ENCODE measurements at places on chromosomes 1 and 21.

DNA sequence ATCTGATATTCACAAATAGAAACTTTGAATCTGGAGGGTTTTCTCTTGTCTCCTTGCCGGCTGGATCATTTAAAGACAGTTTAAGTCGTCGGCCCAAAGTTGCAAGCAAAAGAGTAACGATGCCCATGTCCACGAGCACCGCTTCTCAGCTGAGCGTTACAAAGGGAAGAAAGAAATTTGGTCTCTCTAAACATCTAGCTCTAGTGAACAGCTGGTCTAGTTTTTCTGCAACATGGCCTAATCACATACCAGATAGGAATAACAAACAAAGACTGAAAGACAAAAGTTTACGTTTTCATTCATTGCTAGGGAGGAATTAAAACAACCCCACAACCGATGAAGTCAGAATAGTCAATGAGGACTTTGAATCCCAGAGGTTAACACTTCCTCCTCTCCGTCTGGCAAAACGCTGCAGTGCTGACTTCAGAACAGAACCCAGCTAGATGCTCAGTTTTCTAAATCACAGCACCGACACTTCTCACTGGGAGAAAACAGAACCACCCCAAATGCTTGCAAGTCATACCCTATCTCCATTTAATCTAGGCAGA is 69.4 kb downstream of the NTPCR start:
- DNase-seq, result no peak

- no peak for DNase-seq
These were observed 73.2 kb upstream of the SGIP1 start for GRCh38 chr1:66460776-66461175.

- no peak for DNase-seq
These were observed 20.0 kb upstream of the BCAR3 start for GRCh38 chr1:93701629-93702028.

GRCh38 chr1:77739235-77739634 is 20.4 kb downstream of the USP33 start:
- DNase-seq, result no peak

DNA sequence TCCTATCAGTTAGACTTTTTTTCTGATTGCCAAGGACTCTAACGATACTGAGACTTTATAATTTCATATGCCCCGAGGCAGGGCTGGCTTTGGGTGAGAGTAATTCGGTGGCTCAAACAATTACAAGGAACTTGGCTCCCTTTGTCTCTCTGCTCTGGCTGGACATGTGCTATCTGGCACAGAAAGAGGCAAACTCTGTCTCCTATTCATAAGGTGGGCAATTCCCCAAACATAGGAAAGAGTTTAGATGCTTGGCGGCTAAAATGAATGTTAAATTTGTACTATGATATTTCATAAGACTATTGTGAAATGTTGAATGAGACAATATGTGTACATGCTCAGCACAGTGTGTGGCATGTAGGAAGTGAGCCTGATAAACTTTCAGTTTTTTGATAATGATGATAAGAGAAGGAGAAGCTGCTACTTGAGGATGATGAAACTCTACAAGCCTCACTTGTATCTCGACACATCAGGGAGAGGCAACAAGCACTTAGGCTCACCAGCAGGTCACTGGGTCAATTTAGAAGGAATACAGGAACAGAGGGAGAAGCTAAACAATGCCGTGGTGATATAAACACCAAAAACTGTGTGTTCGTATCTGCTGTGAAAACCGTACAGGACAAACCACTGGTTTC is 12.6 kb upstream of the NTPCR start:
- no peak for DNase-seq

DNA sequence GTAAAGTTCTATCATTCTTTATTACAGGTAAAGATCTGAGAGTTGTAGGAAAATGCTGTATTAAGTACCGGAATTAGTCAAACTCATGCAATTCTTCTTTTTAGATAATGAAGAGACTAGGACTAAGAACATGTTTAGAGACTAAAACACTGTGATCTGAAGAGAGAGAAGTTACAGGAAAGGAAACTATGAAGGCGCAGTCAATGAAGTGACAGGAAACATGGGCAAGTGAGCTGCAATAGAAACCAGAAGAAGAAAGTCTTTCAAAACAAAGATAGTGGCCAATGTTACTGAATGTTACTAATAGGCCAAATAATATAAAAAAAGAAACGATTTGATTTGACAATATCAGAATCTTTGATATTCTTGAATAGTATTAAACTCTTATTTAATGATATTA is 659.4 kb upstream of the RGS18 start:
- no peak for DNase-seq

DNA sequence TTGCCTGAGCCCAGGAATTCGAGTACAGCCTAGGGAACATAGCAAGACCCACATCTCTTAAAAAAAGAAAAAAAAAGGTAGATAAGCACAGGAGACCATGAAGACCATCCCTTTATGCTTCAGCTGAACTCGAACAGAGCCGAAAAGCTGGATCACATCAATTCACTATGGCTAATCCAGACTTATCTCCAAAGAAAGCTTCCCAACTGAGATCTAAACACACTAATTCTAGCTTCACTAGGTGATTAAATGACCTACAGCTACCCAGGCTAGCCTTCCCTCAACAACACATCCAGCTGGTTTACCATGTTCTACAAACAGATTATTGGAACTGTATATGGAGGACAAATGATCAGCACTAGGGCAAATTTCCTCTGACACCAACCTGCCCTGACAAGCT is 44.0 kb upstream of the NR5A2 start:
- DNase-seq, result no peak

DNA sequence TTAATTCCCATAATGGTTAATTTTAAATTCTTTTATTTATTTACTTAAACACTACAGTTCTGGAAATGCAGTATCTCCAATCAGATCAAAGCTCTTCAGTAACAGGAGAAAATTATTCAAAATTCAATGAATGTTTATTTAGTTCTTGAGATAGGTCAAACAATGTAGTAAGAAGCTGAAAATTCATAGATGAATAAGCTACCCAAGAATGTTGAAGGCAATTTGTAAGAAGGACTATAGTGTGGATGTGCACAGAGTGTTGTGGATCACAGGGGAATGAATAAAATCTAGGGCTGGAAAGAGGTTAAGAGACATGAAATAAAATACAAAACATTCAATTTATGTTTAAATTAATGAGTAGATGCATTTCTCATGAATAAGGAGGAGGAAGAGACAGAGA is 72.0 kb downstream of the OLFM3 start:
- no peak for DNase-seq

DNA sequence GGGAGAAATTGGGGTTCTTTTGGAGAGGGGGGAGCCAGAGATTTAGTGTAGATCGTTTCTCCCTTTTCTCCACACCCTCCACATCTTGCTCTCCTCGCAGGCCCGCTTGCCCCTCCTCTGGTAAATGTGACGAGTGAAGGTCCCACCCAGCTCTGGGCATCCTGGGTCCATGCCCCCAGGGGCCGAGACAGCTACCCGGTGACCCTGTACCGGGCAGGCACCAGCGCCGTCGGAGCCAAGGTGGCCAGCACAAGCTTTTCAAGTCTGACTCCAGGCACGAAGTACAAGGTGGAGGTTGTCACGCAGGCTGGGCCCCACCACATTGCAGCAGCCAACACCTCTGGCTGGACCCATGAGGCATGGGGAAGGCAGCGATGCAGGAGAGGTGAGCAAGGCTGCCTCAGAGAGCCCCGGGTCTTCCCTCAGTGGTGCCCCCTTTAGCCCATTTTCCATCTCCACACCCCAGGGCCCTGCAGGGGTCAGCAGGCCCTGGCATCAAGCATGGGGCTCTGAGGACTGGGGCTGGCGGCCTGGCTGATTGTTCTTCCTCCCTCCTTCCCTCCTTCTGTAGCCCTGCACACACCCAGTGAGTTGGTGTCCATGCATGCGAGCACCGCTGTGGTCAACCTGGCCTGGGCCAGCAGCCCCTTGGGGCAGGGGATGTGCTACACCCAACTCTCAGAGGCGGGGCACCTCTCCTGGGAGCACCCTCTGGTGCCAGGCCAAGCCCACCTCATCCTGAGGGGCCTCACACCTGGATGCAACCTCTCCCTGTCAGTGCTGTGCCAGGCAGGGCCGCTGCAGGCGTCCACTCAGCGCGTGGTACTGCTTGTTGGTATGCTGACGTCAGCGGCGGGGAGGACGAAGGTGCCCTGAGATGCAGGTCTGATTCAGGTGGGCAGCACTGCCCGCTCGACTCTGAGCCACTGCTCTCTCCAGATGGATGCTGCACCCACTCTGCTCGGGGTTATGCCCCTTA is 16.4 kb upstream of the LGR6 start:
- DNase-seq, result no peak

GRCh38 chr1:211876851-211877590 is 46.5 kb upstream of the LPGAT1 start:
- no peak for DNase-seq

GRCh38 chr1:201171063-201172036 is 17.1 kb upstream of the TMEM9 start:
- peak; percentile 80 for DNase-seq

- no peak for DNase-seq
These were observed 15.3 kb downstream of the CASZ1 start for GRCh38 chr1:10781137-10781536.
